Substantia nigra (tissue), 51 donors: ENCODE measurements at places on chromosomes 2 and 18.

GRCh38 chr2:128501006-128501690 is 182.5 kb upstream of the HS6ST1 start:
- no peak for DNase-seq

DNA sequence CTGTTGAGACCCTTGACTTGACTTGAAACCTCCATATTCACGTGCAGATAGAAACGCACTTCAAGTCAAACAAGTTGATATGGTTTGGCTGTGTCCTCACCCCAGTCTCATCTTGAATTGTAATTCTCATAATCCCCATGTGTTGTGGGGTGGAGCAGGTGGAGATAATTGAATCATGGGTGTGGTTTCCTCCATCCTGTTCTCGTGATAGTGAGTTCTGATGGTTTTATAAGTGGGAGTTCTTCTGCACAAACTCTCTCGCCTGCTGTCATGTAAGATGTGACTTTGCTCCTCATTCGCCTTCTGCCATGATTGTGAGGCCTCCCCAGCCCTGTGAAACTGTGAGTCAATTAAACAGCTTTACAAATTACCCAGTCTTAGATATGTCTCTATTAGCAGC is 21.4 kb downstream of the SLC3A1 start:
- DNase-seq = no peak

DNA sequence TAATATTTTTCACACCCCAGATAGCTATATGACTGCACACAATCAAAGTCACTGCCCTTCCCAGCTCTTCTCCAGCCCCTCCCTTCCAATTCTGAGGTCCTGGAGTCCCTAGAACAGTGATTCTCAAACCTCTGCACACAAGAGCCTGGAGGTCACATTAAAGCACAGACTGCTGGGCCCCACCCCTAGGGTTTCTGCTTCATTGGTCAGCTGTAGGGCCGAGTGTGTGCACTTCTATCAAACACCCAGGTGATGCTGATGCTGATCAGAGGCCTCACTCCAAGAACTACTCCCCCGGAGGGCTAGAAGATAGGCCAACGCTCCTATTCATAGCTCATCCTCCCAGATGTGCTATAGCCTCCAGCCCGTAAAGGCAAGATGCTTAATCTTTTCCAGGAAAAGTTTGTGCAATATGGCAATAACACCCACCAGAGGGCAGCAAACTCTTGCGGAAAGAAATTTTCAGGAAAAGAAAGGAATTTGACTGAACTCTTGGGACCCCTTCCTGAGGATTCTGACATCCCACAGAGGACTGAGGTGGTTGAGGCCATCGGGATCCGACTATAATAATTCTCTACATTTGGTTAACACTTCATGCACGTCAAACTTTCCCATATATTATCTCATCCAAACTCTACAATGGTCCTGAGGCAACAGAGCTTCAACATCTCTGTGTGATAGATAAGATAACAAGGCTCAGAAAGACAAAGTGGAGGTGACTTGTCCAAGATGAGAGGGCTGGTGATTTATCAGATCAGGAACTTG is 194.2 kb upstream of the PKDCC start:
- DNase-seq = no peak

GRCh38 chr2:20496076-20496872 is 49.4 kb downstream of the RHOB start:
- DNase-seq = no peak

- DNase-seq = no peak
Measured at GRCh38 chr2:241902357-241902991, 32.9 kb downstream of the RTP5 start.

- no peak for DNase-seq
Measured at GRCh38 chr2:9556121-9556743, 602 bp upstream of the ADAM17 start.

DNA sequence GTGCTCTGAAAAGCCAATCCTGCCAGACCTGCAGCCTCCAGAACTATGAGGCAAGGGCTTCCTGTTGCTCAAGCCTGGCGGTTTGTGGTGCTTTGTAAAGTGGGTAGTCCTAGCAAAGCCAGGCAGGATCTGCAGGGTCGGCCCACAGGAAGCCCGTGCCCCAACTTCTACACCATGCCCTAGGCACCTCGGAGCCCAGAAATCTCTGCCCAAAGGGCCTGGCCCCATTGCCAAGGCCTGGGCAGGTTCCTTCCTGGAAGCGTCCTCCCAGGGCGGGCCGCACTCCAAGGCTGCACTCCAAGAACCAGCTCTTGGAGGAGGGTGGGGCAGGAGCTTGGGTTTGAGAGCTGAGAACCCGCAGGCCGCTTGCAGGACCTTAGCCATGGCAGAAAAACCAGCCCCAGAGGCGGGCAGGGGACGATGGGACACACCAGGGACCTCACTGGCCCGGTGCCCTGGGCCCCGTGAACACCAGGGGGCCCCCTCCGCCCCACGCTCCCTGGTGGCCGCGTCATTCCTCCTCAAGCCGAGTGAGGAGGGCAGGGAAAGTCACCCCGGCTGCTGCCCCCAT is 37.2 kb upstream of the ID2 start:
- no peak for DNase-seq

- no peak for DNase-seq
Measured at GRCh38 chr2:9488583-9489547, 14.5 kb downstream of the IAH1 start.

- DNase-seq = no peak
Measured at GRCh38 chr2:47334356-47335136, 68.4 kb upstream of the MSH2 start.

GRCh38 chr2:48474574-48475298 is 55.2 kb upstream of the STON1 start:
- DNase-seq = no peak

DNA sequence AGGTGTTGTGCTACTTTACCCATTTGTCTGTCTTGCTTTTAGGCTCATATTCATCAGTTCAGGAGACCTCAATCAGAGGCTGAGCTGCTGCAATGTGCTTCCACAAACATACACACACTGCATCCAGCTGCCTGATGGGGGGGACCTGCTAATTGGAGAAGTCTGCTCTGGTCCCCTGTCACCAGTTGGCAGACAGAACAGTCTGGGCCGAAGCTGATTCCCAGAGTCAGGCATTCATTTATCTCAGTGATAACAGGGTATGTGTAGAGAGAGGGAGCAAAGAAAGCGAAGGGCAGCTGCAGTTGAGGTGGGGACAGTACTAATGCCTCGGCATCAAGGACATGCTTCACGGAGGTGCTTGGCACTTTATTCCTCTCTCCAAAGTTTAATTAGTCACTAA is 584.3 kb upstream of the PIK3C3 start:
- DNase-seq = no peak

- no peak for DNase-seq
Measured at GRCh38 chr2:84880645-84881521, at the start of gene TRABD2A. TRABD2A (minus strand) TSS chr2:84881084; CDS start chr2:84881039, 45 bp downstream.

DNA sequence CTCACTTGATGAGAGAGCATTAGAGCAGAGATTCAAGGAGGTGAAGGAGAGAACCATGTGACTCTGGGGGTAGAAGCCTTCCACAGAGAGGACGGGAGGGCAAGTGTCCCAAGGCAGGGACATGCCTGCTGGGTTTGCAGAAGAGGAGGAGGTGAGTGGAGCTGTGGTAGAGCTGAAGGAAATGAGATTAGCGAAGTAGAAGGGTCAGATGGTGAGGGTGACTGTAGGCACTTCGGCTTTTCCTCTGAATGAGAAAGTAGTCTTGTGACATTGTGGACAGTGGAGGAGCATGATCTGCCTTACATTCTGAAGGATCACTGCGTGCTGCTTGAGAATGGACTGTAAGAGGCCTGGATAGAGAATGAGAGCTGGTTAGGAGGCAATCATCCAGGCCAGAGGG is 126.0 kb downstream of the NXPH2 start:
- DNase-seq = no peak

- DNase-seq = no peak
Measured at GRCh38 chr18:28399781-28400362, 222.9 kb upstream of the CDH2 start.

DNA sequence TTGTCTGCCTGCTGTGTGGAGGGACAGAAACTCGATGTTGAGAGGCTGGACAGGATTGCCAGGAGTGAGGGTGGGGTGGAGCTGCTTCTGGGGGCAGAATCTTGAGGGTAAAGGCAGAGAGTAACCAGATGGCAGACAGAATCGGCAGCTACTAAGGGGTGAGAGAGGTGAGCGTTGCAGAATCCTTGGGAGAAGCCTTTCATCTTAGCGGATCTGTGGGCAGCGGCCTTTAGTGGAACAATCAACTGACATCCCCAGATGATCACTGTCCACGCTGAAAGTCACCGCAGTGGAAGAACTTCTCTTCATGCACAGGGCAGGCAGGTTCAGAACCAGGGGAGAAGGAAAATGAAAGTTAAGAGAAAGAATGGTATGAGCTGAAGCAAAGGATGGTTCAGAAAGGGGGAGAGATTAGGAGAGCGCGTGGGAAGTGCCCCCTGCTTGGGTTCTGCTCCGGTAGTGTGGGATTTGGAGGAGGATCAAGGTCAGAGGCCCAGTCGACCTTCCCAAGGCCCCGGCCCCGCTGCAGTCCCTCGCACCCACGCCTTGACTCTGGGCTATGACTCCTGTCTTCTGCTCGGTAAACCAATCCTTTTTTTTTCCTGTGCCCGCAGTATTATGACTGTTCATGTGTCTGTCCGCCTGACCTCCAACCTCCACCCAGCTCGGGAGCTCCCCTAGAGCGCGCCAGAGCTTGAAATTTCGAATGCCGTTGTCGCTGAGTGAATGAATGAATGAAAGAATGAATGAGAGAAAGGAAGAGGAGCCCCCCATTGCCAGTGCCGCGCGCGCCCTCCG is 584 bp downstream of the BOLA3 start:
- no peak for DNase-seq

DNA sequence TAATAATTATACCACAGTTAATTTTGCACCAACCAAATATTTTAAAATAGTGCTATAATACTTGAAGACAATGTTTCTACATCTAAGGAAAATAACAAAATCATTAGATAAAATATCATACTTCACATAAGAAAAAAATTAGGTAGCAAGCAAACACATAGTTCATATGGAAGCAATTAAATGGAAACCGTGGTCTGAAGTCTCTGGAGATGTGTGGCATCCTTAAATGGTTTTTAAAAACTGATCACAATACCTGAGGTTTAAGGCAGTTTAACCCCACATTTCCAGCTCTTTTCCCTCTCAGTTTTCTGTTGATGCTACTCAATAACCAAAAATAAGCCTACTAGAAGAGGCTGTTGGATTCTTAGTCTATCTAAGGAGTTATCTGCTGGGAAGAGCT is 71.3 kb downstream of the ASXL2 start:
- DNase-seq = no peak

- DNase-seq = no peak
Measured at GRCh38 chr2:148306027-148306426, 285.1 kb downstream of the MBD5 start.

DNA sequence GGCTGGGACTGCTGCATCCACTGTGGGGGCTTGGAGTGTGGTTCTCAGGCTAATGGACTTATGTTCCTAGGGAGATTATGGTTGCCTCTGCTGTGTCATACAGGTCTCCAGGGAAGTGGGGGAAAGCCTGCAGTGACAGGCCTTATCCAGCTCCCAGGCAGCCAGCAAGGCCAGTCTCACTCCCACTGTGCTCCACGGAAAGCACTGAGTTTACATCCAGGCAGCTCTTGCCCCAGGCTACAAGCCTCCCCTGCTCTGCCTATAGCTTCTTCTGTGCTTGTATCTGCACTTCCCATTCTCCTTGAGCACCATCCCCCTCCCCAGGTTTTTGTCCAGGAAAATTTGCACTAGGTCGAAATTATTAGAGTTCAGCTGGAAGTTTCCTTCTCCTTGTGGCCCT is 231.9 kb downstream of the ZRANB3 start:
- DNase-seq = no peak

DNA sequence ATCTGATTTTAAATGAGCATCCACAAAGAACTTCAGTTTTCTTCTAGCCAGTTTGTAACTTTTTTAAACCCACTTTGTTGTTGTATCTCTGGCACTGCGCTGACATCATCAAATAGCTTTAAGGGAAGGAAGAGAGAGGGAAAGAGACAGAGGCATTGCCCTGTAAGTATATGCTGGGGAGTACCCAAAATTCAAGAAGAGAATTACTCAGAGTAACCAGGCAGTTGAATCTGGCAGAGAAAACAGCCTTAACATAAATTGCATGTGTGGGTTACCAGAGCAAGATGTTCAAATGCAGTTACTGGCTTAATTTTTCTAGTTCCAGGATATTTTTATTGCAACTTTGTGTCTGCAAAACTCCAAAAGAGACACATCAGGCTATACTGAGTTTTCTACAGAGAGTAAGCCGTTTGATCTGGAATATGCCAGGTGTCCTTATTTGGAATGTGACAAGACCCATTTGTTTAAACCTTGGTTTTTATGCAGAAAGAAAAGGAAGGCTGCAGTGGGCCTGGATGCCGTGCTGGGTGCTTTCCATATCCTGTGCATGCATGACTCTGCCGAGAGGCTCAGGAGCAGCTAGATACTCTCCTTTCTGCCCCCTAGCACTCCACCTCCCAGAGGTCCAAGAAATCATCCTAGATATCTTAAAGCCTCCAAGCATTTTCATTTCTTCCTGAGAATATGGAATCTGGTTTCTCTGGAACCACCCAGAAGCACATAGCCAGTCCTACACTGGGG is 93.7 kb downstream of the MAPRE2 start:
- no peak for DNase-seq
